ENCODE measurements at places on chromosomes 11 and 22.

GRCh38 chr22:32341122-32341740 is 16.4 kb upstream of the RFPL3 start:
- no peak for DNase-seq

DNA sequence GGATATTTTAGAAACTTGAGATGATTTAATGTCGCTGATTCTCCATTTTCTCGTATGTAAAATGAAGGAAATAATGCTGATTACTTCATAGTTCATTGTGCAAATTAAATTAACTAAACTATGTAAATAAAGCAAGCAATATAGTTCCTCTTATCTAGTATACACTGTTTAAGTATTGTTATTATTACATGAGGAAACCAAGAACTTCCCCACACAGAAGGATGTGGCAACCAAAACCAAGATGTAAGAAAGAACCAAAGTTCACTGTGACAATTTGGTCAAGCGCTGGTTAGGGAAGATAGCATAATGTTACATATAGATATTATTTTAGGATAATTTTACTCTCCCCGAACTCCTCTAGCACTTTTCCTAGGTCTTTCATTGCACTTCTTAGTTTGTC is 103.2 kb downstream of the XKR3 start:
- no peak for DNase-seq

DNA sequence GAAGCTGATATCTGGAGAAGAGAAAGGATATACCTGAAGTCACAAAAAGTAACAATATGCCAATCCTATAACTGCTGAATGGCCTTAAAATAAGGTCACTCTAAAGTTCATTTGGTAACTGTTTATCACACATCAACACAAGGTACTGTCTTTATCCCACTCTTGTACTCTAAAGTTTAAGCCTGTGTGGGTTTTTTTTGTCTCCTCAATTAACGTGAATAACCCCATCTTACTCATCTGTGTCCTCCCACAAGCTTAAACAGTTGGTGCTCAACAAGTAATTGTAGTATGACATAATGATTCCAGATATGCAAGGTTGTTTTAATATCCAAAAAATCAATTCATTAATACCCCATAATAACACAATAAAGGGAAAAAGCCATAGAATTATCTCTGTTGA is 42.1 kb downstream of the PAK1 start:
- no peak for DNase-seq

DNA sequence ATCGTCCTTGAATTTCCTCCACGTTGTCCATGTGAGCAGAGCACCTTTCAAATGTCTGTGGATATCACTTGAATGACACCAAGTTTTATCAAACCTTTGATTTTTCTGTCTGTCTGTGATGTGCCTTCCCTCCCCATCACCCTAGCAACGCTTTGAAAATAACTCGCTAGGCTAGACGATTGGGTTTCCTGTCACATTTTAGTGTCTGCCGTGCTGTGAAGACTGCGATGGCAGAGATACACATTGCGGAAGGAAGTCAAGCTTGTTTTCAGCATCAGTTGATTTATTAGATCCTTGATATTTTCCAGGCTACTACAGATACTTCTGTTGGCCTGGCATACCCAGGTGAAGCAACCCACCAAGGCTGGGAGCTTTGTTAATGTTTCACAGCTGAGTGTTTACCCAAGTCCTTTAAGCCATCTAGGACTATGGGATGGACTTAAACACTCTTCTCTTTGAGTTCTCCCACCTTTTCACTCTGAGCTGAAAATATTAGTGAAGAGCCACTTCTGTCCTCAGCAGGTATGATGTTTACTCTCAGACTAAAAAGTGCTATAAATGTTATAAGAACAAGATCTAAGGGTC is 93.6 kb upstream of the CD44 start:
- DNase-seq: no peak

DNA sequence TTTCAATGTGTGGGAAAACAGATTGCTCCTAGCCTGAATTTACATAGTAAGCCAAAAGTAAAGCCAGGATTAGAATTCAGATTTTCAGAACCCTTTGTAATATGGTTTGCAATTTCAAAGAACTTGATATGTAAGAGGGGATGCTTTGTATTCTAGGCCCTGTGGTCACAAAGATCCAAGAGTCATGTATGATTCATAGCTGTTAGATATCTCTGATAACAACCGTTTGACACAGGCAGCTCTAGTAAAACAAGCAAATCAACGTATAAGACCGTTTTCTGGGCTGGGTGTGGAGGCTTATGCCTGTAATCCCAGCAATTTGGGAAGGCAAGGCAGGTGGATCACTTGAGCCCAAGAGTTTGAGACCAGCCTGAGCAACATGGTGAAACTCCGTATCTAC is 79.6 kb downstream of the EMSY start:
- no peak for DNase-seq

DNA sequence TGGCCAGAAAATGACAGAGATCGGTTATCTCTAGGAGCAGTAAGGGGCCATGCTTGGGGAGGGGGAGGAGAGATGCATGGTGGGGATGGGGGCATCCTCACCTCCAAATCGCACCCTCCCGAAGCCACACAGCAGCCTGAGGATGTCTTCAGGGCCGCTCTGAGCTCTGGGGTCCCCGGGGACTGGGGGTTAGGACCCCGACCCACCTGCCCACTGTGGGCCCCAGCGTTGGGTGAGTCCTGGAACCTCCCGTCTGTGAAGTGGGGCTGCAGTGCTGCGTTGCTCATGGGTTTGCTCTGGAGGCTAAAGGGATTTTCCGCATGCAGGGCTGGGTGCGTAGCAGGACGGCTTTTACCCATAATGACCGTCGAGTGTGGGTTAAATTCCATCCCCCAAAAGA is 1046.3 kb downstream of the BRD1 start:
- no peak for DNase-seq

- peak; percentile 23 for DNase-seq
Measured at GRCh38 chr11:2655834-2656622, 43.8 kb downstream of the KCNQ1OT1 start.

DNA sequence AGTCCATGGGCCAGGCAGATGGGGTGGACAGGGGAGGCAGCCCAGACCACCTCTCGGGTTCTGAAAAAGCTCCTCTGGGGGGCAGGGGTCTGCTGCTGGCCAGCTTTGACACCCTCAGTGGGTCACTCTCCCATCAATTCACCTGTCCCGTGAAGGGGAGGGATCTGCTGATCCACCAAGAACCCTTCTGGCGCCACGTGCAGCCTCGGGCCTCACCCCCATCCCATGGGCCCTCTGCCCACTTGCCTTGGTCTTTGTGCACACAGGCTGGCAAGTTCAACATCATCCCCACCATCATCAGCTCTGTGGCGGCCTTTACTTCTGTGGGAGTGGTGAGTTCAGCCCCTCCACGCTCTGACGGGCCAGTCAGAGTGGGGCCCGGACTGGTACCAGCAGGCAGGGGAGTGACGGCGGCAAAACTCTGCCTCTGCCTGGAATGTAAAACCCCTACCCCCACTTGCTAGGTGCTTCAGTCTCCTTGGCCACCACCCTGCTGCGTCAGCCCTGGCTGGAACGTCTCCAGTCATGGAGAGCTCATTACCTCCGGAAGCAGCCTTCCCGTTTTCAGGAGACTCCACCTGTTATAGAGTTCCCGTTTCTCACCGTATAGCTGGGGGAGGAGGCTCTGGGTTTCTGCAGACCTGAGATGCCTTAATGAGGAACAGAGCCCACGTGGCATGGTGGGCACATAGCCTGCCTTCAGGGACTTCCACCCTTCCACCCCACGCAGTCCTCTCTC is 12.7 kb downstream of the PRG3 start:
- DNase-seq: peak; percentile 5

DNA sequence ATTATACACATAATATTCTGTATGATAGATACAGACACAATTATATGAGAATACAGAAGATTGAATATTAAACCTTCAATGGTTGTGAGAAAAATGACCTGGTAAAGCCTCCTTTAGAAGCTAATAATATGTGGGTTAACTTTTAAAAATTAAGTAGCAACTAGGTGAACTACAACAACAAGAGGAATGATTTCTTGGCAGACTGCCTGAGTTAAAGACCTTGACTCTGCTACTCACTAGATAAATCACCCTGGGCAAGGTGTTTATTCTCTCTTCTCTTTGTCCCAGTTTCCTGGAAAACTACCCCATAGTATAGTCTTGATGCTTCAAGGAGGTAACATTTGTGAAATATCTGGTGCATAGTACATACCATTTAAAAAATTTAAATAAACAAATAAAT is 519.6 kb upstream of the TENM4 start:
- peak; percentile 19 for DNase-seq
